ENCODE measurements at places on chromosomes 6 and 20.

DNA sequence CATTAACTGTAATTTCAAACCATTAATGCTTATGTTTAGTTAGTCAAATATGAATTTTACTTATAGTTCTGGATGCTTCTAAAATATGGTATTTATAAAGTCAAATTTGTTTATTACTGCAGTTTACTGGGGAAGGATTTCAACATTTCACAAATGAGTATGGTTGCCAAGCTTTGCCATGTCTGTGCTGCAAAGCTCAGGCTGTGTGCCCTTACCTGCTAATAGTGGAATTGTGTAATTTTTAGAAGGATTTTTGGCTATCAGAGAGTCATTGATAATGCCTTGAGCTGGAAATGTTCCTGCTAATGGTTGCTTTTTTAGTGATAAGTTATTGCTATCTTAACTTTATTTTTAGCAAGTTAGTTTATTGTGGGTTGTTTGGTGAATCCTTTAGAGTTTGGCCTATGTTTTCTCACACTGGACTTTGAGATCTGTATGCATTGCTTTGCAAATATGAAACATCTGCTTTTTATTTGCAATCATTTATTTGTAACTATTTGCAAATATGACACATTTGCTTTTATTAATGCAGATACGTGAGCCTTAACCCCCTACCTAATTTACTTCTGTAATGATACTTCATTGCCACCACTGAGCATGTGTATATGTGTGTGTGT lies 105.8 kb downstream of the CD109 start:
- no peak for DNase-seq

DNA sequence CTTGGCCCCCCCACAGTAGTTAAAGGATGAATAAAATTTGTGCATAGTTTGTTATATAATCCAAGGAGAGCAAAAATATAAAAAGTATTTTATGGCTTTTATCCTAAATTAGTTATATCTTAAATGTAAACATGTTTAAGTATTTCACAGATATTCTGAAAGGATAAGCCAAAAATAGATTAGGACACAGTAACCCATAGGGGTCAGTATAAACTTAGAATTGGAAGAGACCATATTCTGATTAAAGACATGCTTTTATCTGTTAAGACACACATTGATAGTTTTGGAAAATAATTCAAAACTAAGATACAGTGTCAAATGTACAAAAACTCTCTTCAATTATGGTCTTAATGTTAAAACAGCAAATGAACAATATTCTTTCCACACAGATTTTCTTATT lies 4.5 kb upstream of the SERINC1 start:
- DNase-seq = peak; percentile 35

DNA sequence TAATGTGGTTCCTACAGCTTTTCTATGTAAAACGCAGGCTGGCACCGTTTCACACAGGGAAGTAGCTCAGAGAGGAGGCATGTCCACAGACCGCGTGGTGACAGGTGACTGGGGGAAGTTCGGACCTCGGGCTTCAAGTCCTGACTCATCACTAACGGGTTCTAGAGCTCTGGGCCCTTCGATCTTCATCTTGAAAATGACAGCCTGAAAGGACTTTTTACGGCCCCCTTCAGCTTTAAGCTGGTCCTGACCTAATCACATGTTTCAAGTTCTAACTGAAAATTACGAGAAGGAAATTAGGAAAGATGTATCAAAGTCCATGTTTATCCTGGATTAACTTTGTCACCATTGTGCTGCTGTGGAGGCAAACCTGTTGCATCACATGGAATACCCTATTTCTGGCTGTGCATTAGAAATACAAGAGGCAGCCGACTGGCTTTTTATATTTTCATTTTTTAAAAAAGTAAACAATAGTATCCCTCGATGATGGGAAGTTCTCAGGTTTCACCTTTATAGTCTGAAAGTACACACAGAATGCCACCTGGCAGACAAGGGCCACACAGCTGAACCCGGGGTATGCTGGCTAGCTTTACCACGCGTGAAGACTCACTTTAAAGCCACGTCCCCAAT lies 2.0 kb downstream of the MAN1A1 start:
- DNase-seq = no peak

DNA sequence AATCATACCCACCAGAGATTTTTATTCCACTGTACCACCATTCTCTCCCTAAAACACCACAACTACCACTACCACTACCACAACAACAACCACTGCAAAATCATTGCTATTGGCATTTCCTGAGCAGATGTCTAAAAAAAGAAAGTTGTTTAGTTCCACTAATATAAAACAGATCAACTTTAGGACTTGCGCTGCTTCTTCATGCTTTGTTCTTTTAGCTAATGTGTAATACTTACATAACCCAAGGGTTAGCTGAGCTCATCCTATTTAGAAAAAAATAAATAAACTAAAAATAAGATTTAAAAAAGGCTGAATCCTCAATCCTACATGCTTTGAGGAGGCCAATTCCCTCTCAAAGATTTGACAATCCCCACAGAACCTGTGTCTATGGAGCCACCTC lies 11.4 kb downstream of the IYD start:
- no peak for DNase-seq

DNA sequence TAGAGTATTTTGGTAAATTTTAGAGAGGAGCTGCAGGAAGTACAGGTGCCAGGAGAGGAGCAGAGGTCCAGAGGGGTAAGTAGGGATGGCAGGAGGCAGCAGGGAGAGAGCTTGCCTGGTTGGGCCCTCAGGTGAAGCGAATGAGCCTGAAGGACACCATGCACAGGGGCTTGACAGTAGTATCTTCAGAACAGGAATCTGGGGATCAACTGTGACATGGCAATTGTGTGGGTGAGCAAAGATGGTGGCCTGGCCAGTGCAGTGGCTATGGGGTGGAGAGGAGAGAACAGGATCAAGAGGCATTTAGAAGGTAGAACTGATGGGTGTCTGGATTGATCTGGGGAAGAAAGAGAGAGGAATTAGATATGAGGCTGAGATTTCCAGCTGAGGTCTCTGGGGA lies 68.7 kb upstream of the RNF24 start:
- DNase-seq = no peak

DNA sequence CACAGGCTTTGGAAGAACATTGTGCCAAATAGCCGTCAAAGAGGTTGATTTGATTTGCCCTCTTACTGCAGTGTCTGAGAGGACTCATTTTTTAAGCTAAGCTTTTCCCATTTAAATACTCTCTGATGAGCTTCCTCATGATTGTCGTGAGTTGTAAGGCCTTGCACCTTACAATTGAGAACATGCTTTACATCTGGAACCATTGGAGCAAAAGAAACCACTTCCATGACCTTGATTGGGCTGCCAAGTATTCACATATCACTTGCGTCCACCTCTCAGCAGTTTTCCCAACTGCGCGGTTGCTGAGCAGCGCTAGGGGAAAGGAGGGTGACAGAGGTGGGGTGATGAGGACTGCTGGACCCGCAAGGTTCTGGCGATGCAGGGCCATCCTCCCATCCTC lies 12.3 kb upstream of the LBP start:
- DNase-seq = no peak

DNA sequence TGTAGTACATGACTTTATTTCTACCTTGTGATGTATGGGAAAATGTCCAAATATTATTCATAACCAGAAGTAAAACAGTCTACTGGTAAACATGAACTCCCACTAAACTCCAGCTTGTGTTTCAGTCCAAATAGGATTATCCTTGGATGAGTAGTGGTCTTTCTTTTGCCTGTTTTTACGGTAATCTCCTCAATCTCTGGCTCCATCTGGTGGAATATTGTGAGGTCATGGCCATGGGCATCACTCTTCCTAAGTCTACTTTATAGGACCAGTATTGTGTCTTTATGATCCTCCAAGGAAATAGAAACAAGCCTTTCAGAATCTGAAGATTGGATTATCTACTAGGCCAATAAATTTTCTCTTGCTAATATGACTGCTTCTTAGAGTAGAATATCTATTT lies 505.0 kb downstream of the BMP2 start:
- DNase-seq = no peak

DNA sequence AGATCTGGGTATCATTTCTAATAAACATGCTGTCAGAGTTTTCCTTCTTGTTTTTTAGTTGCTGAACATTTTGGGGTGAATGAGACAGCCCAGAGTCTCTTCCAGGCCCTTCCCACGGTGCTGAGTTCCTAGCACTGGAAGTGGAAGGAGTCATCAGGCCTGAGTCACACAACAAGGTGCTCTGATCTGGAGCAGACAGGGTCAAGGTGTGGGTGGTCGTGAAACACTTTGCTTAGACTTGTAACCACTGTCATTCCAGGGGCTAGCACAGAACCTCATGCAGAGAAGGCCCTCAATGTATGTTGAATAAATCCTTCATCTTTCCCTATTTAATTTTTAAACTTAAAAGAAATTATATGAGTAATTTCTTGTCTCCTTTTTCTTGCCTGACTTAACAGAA lies 60.6 kb downstream of the TXLNB start:
- no peak for DNase-seq

All from NCI-H1930 (cell line).